HS-5 (cell line): ENCODE measurements at places on chromosomes 2 and 18.

DNA sequence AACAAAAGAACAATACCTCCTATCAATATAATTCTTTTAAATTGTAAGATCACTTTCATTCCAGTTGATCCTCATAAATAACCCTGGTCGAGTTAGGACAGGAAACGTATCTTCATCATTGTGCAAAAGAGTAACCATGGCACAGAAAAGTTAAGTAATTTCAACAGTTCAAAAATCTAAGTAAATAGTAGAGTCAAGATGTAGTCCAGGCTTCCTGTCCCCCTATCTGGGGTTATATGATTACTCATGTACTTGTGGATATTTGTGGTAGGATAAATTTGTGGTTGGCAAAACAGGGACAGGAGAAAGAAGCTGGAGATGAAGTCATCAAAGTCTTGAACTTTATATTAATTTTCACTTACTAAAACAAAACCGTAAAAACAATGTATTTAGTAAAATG is 772.6 kb downstream of the TSN start:
- peak; percentile 39 for DNase-seq

- no peak for DNase-seq
Measured at GRCh38 chr2:234308813-234309195, 188.1 kb downstream of the ARL4C start.

- DNase-seq: no peak
Measured at GRCh38 chr2:22055784-22056620, 932.2 kb downstream of the TDRD15 start.

GRCh38 chr2:101501443-101501842 is 26.5 kb upstream of the RFX8 start:
- DNase-seq: no peak

GRCh38 chr2:148042219-148042618 is 21.3 kb downstream of the MBD5 start:
- peak; percentile 37 for DNase-seq

DNA sequence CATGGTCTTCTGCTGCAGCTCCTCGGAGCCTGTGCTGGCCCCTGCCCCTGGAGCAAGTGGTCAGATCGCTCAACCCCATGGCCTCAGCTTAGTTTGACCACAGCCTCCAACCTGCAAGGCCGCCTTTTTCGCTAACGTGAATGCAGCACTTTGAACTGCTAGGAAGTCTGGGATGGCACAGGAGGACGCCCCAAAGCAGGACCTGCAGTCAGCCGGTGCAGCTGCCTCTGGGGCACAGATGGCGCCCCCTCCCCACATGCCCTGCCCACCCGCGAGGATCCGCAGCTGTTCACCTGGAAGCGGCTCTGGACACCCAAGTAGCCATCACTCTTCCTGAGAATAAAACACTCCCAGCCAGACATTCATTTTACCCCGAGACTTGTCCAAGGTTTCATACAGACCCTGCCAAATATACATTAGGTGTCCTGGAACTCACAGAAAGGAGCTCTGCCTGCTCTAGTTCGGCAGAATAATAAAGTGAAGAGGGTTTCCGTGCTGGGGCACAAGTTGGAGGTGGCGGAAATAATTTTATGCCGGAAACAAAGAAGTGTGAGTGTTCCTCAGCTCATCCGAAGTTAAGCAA is 510.1 kb downstream of the EIPR1 start:
- DNase-seq: no peak

- DNase-seq: no peak
Measured at GRCh38 chr2:197657562-197657961, 17.8 kb downstream of the RFTN2 start.

DNA sequence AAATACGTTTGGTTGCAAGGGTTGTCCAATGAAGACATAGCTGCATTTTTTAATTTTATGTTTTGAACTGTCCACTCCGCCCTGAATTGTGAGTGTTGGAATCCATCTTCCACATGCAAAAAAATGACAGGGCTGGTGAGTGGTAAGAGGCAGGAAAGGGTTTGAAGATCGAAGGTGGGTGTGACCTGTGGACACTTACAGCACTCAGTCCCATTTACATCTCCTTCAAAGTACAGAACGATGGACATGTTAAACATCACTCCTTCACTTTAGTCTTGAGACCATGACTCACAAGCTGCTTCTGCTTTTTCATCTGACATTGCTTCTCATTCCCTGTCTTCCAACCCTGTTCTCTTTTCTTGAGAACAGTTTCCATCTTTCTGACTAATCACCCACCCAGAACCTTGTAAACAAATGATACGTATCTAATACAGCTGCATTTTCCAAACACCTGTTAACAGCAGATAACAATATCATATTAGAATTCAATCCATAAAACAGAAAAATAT is 179.3 kb downstream of the ZNF516 start:
- DNase-seq: no peak

- peak; percentile 48 for DNase-seq
Measured at GRCh38 chr2:179218848-179219594, 45.6 kb downstream of the SESTD1 start.

GRCh38 chr2:49153252-49153651 is 1.1 kb downstream of the FSHR start:
- no peak for DNase-seq

DNA sequence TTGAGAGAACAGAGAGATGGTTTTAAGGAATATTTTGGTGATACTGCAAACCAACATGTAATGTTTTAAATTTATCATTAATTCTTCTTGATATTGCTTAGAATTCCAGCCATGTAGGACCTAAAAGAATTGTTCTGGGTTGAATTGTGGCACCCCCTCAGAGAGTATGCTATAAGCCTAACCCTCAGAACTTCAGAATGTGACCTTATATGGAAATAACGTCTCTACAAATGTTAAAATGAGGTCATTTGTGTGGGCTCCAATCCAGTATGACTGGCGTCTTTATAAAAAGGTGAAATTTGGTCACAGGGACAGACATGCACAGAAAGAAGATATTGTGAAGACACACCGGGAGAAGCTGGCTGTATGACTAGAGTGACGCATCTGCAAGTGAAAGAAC is 193.6 kb downstream of the NRXN1 start:
- no peak for DNase-seq

DNA sequence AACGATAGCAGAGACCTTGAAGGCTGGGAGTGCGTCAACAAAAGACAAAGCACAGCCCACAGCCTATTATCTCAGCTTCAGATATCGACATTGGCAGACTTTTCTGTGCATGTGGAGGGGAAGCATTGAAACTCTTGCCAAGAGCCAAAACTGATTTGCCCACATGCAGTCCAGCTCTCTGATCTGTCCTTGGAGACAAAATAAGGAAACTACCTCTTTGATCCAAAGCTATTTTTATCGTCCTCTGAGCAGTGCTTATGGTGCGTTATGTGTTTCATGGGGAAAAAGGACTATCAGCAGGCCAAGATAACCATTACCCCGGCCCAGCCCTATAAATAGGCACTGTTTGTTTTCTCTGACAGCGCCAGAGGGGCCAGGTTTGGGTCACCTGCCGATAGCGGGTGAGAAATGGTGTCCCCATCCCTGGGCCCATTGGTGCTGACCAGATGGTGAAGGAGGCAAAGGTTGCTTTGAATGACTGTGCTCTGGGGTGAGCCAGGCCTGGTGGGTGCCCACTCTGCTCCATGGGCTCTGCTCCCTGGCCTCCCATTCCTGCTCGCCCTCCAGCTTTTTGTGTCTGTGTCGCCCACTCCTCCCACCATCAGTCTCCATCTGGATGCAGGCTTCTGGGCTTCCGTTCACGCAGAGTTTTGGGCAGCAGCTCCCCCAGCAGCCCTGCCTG is 176.1 kb upstream of the HS6ST1 start:
- DNase-seq: no peak

GRCh38 chr2:229118336-229118735 is 152.8 kb downstream of the PID1 start:
- no peak for DNase-seq

DNA sequence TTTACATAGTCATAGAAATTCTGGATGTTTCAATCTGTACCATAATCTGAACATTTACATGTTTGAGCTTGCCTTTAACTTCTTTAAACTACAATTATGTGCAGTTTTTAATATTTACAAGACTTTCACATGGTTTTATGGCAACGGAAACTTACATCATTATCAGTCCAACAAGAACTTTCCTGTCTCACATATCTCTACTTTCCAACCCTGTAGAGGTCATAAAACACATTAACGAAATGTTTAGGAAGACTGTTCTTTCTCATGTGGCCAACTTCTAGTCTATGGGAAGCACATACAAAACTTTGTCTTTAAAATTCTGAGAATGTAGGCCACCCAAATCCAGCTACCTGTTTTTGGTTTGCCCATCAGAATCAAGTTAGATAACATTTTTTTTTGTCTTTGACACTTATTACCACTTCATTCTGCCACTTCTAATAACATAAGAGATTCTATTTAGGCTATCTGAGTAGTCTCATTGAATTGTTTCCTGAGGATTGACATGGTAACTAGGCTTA is 693.2 kb downstream of the KCNJ3 start:
- DNase-seq: no peak

- DNase-seq: no peak
Measured at GRCh38 chr2:229896857-229897256, 25.0 kb downstream of the TRIP12 start.

GRCh38 chr2:215881582-215881981 is 131.8 kb downstream of the MREG start:
- DNase-seq: no peak

DNA sequence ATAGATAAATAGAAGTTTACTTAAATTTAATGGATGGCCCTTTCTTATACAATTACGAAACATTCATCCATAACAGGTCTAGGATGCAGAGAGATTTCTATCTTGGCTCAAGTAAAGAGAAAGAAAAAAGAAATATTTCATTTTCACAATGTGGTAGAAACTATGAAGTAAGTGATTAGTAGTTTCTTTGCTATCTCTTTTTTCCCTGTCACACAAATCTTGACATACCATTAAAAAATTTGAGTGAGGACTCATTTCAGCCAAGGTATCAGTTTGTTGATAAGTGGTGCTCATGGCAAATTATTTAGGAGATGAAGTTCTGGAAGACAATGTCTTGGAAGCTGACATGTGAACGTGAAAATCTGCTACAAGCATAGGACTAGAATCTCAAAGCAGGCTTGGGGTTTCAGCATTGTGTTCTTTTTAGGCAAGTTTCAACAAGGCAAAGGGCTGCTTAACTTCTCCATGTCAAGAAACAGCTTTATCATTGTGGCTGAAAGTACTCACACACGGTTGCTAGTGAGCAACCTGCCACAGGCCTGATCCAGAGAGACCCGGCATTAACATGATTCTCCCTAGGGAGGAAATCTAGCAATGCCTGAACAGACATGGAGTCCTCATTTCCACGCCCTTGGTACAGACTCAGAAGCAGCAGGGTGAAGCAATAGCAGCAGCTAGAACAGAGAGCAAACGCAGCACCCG is 414.6 kb downstream of the DLGAP1 start:
- DNase-seq: no peak

DNA sequence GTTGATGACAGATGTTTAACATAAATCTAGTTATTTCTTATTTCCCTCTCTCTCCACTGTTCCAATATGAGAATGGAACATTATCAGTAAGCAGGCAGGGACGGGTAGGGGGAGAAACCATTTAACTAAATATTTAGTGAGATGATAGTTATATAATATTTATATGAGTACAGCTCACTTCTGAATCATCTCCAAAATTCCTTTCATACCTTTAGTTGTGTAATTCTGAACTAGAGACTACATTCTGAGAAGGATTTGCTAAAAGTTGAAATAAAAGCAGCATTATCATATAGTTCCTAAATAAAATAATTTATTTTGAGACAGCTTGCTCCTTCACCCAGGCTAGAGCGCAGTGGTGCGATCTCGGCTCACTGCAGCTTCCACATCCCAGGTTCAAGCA is 41.4 kb downstream of the B4GALT6 start:
- DNase-seq: no peak
